GM10248 (cell line): ENCODE measurements at places on chromosomes 2 and 18.
A peak's percentile ranks its signal among the peaks of the same experiment; 100 is the strongest.

DNA sequence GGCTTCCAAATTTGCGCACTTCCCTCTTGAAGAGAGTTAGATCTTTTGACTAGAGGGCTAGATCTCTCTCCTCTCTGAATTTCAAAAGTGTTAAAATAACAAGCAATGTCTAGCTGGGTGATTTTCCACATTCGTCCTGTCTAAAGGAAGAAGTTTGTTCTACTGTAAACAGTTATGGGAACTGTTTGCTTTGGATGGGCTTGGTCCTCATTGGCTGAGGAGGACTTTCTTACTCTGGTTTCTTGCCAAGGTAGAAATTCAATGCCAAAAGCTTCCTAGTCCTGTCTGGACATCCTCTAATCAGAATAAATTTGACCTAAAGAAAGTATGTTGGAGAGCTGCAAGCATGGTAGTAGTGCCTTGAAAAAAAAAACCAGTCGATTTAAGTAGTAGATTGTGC lies 47.4 kb upstream of the RAPH1 start:
- no peak for DNase-seq

- peak; percentile 15 for DNase-seq
Observed at GRCh38 chr18:4454537-4455112, 482 bp downstream of the DLGAP1 start.

DNA sequence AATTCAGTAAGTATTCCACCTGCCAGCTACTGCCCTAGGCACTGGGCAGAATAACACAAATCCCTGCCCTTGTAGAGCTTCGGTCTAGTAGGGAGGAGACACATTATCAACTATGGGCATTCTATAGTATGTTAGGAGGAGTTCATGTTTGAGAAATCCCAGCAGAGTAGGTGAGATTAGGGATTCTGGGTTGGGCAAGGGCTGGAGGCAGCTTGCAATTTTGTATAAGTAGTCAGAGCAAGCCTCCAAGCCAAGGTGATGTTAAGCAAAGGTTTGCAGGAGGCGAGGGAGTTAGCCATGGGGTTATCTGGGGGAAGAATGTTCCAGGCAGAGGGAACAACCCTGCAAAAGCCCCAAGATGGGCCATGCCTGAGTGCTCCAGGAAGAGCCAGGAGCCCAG lies 187.9 kb upstream of the HS6ST1 start:
- DNase-seq, result no peak

DNA sequence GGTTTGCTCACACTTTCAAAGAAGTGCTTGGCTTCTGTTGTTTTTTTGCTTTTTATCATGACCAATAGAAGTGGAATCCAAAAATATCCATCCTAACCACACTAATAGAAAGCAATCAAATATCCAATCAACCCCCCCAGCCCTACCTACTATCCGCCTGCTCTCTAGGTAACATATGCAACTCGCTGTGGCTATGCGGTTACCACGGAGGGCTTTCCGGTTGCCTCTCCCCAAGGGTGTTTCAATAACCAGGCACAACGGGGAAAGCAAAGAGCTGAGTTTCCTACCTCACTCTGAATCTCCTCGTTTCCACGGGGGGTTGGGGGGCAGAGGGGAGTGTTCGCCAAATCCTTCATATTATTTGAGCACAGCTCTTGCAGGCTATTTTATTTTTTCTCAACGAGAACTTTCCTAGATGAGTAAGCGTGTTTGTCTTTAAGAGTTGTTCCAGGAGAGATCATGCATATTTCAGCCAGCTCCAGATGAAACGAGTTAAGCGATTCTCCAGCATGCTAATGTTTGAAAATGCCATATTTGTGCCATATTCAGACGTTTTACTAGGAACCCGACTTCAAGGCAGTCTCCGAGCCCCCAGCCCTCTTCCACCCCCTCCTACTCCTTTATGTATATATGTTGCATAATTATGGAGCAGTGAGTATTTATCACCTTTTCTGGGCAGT lies 30.3 kb downstream of the PAX3 start:
- DNase-seq, result no peak

DNA sequence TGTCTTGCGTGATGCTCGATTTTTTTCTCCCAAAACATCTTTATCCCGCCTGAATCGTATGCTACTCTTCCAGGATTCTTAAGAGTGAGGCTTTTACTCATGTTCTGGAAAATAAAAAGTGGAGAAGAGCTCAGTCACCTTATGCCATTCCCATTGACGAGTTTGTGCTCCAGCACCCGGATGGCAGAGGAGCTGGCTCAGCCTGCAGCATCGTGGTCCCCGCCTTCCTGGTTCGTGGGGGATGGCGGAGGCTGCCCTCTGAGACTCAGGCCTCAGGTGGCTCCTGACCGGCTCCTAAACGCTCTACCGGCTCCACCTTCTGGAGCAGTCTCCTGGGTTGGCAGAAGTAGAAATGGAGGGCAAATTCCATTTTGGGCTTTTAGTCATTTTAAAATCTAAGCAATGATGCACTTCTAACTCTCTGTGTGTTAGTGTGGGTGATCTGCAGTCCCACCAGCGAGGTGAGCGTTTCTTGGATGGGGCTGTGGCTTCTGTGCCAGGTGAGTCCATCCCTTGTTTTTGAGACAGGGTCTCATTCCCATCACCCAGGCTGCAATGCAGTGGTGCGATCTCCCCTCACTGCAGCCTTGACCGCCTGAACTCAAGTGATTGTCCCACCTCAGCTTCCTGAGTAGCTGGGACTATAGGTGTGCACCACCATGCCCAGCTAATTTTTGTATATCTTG lies 27.8 kb downstream of the RTP5 start:
- DNase-seq, result no peak

GRCh38 chr2:197904446-197904845 lies 100.1 kb downstream of the PLCL1 start:
- no peak for DNase-seq

DNA sequence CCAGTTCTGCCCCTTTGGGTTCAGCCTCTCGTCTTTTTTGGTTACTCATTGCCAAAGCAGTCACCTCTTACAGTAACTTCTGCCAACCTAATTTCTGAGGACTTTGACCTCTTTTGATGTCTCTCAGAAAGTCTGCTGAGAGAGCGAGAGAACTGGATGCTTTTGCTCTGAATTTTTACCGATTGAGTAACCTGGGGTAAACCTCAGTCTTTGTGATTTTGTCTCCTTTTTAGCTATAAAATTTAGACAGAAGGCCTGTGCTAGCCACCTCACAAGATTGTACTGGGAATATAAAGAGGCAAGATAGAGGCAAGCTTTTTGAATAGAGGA lies 34.8 kb upstream of the IL1R1 start:
- no peak for DNase-seq

DNA sequence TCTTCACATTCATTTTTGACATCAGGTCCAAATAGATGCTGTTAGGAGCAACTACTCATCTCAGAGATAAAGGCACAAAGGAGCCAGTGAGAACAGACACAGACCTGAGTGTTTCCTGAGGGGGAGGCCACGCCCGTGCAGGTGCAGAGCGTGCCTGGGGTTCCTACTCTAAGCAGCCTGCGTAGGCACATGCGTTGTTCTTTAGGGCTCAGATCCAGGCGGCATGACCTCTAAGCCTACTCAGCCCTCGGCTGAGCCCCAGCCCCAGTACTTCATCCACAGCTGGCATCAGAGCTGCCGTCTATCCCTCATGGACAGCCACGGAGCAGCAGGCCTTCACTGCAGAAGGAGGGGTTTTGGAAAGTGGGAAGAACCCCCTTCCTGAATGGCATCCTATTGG lies 54.9 kb upstream of the PXDN start:
- DNase-seq, result no peak

DNA sequence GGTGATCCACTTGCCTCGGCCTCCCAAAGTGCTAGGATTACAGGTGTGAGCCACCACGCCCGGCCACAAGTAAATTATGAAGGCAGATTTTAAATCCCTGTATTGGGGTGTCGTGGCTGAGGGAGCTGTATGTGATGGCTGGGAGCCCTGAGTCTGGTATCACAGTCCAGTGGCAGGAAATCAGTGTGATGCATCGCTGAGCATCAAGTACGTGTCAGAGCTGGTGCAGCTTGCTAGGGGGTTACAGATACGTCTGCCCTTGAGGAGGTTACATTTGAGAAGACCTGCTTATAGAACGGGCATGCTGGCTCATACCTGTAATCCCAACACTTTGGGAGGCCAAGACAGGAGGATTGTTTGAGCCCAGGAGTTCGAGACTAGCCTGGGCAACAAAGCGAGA lies 4.3 kb downstream of the ENOSF1 start:
- no peak for DNase-seq

DNA sequence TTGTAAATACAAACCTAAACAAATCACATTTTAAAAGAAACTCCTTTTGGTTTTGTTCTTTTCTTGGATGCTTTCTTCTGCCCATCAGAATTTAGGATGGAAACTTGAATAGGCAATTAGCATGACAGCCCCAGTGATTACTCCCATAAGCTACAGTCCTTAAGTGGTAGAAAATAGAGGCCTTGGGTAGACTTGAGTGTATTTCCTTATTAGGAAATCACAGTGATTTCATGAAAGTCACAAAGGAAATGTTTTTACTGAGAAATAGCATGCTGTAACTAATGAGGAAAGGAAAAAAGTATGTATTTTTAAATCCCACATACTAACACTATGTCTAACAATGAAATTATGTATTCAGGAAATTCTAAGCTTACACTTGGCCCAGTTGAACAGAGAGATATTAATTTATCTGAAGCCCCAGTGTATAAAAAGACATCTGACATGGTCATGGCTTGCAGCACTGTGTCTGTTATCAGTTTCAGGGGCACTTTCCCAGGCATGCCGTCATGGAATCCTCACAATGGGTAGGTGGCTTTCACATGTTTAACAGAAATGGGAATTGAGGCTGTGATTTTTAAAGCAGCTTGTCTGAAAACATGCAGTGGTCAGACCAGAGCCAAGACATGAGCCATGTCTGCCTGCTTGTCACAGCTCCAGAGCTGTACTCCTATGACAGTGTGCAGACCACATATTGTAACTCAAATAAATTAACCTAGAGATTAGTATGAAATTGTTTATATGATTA lies 79.7 kb upstream of the TRIB2 start:
- no peak for DNase-seq

GRCh38 chr2:181742922-181743722 lies 62.8 kb upstream of the NEUROD1 start:
- peak; percentile 37 for DNase-seq

DNA sequence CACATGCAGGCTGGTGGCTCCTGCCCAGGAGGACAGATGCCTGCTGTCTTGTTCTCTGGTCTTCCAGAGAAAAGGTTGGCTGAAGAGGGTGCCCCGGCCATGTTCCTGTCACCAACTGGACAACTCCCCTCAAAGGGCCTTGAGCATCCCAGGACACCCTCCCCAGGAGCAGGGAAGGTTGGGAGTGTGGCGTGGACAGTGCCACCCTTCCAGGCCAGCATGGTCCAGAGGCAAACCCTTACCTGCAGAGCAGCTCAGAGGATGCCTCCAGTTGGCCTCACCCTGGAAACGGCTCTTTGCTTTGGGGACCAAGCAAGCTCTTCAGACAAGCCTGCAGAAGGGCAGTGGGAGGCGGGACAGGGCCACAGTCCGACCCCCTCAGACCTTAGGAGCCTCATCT lies 4.9 kb upstream of the GPC1 start:
- DNase-seq, result no peak

GRCh38 chr2:109305490-109306167 lies 176.6 kb downstream of the SH3RF3 start:
- DNase-seq, result no peak

GRCh38 chr2:161159456-161160225 lies 587 bp upstream of the TANK start:
- no peak for DNase-seq

DNA sequence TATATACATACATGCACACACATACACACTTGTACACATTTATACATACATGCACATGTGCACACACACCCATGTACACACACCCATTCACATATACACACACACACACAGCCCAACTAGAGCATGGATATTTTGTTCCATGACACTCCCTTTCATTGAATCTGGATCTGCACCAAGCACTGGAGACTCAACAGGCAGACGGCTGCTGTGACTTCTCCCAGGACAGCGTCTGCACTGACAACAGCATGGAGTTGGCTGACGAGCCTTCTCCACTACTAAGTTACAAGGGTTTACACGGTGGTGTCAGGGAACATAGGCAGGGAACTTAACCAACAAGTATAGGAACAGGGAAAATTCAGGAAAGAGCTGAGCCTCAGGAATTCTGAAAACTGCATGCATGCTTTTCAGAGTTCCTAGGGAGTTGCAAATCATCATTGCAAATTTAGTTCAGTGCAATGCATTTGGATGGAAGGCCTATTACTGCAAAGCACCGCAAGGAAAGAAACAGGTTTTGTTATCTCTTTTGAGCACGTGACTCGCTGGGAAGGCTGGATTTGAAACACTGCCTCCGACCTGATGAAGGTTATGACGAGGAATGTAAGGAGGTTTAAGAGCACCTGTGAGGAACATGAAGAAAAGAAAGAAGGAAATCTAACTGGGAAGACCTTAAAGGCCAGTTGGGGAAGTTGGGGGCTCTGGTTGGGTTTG lies 35.9 kb downstream of the TMEM18 start:
- no peak for DNase-seq

- DNase-seq, result no peak
Observed at GRCh38 chr18:66510357-66511045, 93.4 kb downstream of the CDH19 start.

DNA sequence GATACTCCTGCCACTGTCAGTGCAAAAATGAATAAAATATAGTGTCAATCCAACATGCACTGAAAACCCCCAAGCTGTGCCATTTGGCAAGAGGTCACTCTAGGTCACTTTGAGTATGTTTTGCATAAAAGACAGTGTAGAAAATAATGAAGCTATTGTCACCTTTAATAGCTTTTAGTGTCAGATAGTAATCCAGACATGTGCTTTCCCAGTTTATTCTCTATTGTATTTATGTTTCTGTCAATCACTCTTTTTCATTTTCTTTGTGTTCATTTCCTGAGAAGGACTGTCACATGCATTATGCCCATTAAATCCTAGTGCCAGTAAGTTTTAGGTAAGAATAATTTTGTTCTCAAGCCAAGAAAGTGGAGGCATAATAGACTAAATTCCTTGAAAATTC lies 1073.9 kb upstream of the CDH2 start:
- DNase-seq, result no peak

GRCh38 chr2:30457296-30457695 lies 10.2 kb downstream of the LCLAT1 start:
- no peak for DNase-seq

- no peak for DNase-seq
Observed at GRCh38 chr2:147469471-147469870, 375.4 kb upstream of the ACVR2A start.

- no peak for DNase-seq
Observed at GRCh38 chr2:95122197-95122551, 566 bp upstream of the MRPS5 start.

DNA sequence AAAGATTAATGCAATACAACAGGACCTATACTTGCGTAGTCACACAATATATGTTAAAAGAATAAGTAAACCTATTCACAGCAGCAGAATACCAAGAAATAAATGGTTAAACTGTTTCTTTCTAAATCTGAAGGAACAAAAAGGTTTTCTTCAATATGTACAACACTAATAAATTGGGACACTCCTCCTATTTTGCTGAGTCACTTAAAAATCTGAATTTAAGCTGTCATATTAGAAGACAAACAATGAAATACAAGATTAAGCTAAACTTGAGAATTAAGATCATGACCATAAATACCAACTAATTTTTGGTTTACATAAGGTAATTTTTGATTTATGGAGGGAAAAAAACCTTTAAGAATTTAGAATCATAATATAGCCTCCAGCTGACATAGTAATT lies 92.8 kb downstream of the ARHGEF33 start:
- DNase-seq, result no peak

- DNase-seq, result no peak
Observed at GRCh38 chr2:20579866-20580265, 71.0 kb downstream of the HS1BP3 start.
